ENCODE measurements at places on chromosomes 7 and 10. TPM values are rescaled to one million over a fixed set of nuclear protein-coding genes. Genes with fewer than 3 reads are reported as not detected.

LRRC18 gene
- not detected for total RNA-seq

- no peak for DNase-seq
Measured at GRCh38 chr7:104241538-104242209, 33.9 kb upstream of the ORC5 start.

- no peak for DNase-seq
Measured at GRCh38 chr7:48643431-48644013, 280.8 kb upstream of the CDC14C start.

GRCh38 chr10:27618036-27618615, 114.0 kb downstream of the RAB18 start:
- no peak for DNase-seq

DNA sequence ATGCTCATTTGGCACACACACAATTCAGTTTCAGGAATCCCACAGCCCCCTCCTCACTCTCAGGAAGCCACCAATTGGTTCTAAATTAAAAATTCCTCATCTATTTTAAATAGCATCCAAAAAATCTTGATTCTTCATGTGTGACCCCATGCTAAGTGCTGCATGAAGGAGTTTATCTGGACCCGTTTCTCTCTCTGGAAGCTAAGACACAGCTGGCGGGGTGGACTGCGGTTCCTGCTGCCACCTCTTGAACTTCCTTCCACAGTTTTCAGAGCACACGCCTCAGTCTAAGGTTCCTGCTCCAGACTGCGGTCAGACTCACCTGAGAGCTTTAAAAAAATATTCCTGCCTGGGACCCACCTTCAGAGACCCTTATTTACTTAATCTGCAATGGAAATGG, 34.5 kb downstream of the LYZL1 start:
- DNase-seq = no peak

IDI2 gene
- not detected for total RNA-seq

EXOSC1 gene
- 54.9 TPM for total RNA-seq

FAM131B gene
- 1.5 TPM for total RNA-seq

GRCh38 chr10:77768039-77768438, 130.4 kb upstream of the KCNMA1 start:
- no peak for DNase-seq
